ENCODE measurements at places on chromosomes 3 and 15.

- DNase-seq = no peak
These were observed 4.3 kb downstream of the PPIB start for GRCh38 chr15:64158363-64159134.

DNA sequence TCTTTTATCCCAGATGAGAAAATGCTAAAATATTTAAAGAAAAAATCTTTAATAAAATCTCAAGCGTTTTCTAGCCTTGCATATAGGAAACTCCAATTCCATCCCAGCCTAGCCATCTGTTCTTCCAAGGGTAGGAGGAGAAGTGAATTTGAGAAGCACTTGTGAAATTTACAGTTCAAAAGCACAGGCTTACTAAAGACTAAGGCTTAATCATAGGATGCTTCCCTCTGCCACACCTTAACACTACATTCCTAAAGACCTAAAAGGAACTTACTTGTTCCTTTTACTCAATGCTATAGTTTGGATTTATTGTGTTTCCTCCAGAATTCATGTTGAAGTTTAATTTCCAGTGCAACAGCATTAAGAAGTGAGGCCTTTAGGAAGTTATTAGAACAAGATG lies 764.8 kb upstream of the CADM2 start:
- DNase-seq = no peak

- peak; percentile 30 for DNase-seq
These were observed 7.6 kb upstream of the TMEM44 start for GRCh38 chr3:194640829-194641228.

DNA sequence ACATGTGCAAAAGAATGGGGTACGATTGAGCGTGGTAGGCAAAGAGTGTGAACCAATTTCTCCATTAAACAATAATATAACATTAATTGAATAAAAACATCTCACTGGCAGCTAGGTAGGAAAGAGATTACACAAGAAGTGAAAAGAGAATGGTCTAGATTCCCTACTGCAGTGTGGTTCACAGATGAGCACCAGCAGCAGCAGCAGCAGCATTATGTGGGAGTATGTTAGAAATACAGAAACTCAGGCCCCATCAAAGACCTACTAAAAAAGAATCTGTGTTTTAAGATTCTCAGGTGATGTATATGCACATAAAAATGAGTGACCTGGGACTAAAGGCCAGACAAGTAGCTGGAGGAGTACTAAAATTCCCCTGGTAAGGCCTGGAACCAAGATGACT lies 118.2 kb downstream of the ADAM10 start:
- DNase-seq = no peak

GRCh38 chr15:37131621-37132020 lies 31.3 kb upstream of the MEIS2 start:
- no peak for DNase-seq

- peak; percentile 74 for DNase-seq
These were observed 21.8 kb downstream of the MYH15 start for GRCh38 chr3:108488631-108489030.

DNA sequence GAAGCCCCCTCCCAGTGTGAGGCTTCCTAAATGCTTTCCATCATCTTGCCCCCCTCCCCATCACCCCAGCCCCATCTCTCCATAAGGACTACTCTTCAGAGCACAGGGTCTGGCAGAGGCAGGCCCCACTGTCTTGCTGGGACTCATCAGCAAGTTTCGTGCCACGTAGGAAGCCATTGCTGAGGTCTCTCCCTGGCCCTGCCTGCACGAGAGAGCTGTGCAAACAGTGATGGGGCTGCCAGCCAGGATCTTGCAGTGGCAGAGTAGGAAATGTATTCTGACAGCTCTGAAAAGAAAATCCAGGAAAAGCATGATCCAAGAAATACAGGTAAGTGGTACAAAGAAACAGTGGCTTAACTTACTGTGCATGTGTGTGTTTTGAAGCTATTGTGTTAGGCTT lies 22.6 kb downstream of the ISL2 start:
- no peak for DNase-seq

DNA sequence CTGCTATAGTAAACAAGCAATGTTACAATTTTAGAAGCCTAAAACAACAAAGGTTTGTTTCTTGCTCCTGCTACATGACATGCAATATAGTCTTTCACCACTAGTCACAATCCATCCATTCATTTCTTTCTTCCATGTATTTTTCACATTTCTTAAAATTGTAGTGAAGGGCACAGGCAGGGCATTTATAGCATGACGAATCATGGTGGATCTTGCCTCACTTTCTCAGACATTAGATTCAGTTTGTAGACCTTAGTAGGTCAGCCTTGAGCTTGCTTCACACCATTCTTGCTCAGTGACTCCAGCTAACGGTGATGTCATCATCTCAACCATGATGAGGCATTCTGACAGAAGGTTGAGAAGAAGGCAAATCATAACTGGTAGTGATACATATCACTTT lies 546.8 kb downstream of the TBL1XR1 start:
- peak; percentile 65 for DNase-seq

DNA sequence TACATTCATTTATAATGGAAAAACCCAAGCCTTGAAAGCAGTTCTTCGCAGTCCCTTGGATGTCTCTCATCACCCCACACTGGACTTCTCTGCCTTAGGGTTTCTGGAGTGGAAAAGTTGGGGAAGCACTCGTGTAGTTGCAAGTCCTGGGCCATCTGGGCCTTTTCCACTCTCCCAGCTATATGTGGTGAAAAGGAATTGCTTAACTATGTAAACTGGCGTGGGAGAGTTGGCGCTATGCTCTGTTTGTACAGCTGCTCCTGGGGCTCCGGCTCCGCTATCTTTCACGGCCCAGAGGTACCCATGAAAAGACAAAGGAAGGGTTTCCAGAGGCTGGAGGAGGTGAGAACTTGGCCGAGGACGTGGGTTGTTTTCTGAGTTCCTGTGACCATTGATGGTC lies 81.1 kb upstream of the MYZAP start:
- DNase-seq = peak; percentile 9

DNA sequence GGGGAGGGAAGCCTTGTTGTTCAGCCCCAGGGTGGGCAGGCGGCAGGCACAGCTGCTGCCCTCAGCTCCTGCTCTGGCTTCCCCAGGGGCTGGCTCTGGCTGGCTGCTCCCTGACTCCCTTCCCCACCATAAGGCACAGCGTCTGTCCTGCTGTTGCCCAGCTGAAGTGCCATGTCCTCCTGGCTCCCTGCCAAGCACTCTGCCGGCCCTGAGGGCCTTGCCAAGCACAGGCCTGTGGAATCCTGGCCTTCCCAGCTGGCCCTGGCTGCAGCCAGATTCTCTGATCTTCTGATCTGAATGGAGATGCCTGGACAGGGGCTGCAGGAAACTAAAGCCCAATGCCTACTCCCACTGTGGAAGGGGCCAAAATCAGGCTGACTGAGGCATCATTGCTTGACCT lies 1.1 kb downstream of the IQCF6 start:
- DNase-seq = no peak

DNA sequence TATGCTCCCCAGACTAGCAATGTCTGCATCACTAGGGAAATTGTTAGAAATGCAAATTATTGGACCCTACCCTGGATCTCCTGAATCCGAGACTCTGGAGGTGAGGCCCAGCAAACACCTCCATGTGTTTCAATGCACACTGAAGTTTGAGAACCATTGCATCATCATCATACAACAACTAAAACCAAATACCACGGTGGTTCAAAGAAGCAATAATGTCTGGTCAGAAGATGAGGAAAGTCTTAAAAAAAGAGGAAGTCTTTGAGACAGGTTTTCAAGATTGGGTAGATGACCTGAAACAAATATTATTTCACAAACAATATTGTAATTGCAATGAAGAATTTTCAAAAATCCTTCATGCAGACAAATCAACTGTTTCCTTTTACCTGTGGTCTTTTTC lies 60.3 kb upstream of the TRA2B start:
- DNase-seq = no peak

- DNase-seq = no peak
These were observed 67.1 kb upstream of the CDV3 start for GRCh38 chr3:133506215-133506901.

GRCh38 chr3:171428892-171429291 lies 31.3 kb downstream of the TNIK start:
- DNase-seq = no peak

DNA sequence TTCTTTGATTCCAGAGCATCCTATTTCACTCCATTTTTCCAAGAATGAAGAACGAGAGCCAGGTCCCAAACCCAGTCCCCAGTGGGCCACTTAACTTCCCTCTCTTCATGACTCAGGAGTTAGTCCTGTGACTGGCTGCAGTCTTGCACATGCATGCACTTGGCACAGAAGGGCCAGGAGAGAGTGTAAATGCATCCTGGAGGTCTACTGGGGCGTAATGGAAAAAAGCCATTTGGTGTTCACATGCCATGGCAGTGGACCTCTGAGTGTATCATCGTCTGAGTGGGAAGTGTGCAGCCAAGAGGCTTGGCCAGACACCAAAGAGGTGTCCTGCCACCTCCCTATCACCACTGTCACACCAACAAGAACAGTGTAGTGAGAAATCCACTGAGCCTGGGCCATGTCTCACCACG lies 15.1 kb upstream of the RFTN1 start:
- peak; percentile 51 for DNase-seq
